CD4-positive, alpha-beta T cell treated with Interleukin-21 for 1 hour (primary cell): ENCODE measurements at places on chromosomes 4 and X.

- DNase-seq: no peak
Observed at GRCh38 chr4:18666322-18666721, 644.8 kb upstream of the LCORL start.

DNA sequence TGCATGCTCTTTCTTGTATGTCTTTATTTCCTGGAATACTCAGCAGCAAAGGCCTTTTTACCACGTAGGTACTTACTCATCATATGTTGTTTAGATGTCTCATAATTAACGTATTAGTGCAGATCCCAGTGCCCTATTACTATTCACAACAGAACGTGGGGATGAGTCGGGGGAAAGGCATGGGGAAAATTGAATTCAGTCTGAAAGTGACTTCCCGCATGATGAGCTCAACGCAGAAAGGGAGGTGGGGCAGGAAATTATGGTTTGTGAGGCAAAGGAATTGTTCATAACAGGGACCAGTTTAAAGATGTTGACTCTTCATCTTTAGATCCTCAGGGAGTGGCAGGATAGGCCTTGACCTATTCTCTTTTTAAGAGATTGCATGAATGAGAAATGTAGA lies 2.0 kb upstream of the TMPRSS11D start:
- no peak for DNase-seq

DNA sequence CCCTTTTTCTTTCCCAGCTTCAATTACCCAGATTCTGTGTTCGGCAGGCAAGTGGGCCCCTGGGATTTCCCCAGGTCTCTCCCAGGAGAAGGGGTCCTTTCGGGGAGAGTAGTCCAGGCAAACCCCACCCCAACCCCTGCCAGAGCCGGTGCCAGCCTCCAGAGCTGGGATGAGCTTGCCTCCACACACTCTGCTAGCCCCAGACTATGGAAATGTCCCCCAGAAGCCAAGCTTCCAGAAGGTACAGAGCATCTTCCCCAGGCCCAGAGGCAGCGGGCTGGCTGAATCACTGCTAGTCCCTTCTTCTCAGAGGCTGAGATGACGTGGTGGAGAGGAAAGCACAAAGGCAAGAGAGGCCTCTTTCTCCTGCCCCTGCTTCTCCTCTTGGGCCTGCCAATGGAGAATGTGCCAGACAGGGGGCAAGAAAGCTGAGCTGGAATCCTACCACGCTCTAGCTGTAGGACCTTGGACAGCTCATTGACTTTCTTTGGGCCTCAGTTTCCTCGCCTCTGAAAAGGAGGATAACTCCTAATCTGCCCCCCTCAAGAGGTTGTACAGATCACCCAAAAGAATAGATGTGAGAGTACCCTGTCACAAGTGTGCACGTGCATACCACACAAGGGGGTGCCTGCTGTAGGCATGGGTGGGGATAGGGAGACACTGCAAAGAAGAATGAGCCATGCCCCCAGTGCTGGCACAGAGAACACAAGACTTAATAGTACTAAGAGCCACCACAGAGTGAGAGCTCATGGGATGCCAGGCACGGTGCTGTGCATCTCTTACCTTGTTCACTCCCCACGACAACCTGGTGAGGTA lies 2.1 kb downstream of the SASH3 start:
- DNase-seq: no peak

GRCh38 chrX:148530464-148531077 lies 30.2 kb downstream of the AFF2 start:
- peak; percentile 2 for DNase-seq

GRCh38 chrX:44173219-44173618 lies 170.3 kb downstream of the EFHC2 start:
- DNase-seq: no peak

DNA sequence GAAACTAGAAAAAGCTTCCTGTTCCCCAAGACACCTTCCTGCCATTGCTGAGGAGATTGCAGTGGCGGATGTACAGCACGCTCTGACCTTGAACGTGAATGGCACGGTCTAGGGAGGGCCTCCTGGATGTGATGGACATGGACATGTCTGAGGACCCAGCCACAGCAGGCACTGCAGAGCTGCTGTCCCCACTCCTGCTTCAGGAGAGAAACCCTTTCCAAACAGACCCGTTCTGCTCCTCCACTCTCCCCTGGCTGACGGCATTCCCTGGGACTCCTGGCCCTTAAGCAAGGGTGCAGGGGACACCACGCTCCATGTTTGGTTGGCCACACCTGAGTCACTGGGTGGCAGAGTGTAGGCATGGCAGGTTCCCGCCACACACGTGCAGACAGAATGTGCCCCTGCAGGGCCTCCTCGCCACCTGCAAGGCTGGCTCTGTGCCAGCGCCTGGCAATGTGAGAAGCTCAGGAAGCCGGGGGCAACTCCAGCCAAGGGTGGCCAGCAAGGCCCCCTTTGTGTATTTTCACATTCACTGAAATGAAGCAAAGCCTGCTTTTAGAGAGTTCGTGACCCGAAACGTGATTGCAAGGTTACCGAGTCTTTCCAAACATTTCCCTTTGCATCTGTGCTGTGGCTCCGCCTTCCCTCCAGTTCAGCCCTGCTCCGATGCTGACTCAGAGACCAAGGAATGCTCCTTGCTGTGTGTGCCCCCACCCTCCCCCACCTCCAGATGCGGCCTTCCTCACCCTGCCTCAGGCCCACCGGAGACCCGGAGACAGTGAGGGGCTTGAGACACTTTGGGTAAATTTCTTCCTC lies 46.1 kb downstream of the HTRA3 start:
- DNase-seq: no peak

DNA sequence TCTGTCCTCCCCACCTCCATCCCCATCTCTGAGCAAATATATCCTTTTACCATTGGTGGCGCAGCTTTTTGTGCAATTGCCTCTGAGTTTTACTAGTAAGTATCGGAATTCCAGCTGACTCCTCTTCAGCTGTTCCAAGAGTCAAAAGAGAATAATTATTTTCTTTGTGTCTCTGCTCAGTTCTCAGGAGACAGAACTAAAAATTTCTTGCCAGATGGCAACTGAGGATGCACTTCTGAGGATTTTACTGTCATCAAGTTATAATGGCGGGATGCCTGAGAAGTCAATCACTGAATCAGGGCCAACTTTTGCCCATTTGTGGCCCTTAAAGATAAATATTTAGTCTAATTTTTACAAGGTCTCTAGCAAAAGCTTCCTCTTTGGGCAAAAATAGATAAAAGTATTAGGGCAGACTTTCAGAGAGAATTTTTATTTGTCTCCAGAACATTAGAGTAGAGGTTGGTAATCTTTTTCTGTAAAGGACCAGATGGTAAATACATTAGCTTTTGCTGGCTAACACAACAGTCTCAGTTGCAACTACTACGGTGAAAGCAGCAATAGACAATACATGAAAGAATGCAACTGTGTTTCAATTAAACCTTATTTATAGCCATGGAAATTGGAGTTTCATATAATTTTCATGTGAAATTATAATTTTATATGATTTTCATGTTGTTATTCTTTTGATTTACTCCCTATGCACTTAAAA lies 15.6 kb upstream of the ADGRA3 start:
- DNase-seq: no peak

- no peak for DNase-seq
Observed at GRCh38 chrX:118726396-118726795, 1.0 kb upstream of the IL13RA1 start.

DNA sequence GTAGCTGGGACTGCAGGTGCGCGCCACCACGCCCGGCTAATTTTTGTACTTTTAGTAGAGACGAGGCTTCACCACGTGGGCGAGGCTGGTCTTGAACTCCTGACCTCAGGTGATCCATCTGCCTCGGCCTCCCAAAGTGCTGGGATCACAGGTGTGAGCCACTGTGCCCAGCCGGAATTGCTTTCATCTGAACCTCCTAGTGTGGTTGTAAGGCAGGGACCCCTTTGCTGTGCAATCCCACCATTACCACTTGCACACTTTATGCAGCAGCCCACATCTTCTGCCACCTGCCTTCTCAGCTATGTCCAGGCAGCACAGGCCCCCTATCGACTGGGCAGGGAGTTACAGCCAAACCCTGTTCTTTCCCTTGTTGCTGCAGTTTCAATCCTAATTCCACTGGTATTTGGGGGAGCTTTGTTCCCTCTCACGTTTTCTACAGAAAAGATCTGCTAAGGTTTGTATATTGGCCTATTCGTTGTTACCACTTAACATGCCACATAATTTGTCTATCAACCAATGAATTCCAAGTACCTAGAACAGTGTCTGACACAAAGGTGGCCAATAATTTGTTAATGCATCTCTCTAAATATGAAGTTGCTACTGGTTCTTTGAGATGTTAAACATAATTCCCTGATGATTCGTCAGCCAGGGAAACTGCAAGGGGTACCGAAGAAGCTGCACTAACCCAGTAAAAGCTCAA lies 6.5 kb downstream of the RPL39 start:
- peak; percentile 58 for DNase-seq

- no peak for DNase-seq
Observed at GRCh38 chr4:113531572-113531971, 230.0 kb downstream of the CAMK2D start.

- peak; percentile 86 for DNase-seq
Observed at GRCh38 chrX:40169193-40170101, 71.7 kb upstream of the BCOR start.

DNA sequence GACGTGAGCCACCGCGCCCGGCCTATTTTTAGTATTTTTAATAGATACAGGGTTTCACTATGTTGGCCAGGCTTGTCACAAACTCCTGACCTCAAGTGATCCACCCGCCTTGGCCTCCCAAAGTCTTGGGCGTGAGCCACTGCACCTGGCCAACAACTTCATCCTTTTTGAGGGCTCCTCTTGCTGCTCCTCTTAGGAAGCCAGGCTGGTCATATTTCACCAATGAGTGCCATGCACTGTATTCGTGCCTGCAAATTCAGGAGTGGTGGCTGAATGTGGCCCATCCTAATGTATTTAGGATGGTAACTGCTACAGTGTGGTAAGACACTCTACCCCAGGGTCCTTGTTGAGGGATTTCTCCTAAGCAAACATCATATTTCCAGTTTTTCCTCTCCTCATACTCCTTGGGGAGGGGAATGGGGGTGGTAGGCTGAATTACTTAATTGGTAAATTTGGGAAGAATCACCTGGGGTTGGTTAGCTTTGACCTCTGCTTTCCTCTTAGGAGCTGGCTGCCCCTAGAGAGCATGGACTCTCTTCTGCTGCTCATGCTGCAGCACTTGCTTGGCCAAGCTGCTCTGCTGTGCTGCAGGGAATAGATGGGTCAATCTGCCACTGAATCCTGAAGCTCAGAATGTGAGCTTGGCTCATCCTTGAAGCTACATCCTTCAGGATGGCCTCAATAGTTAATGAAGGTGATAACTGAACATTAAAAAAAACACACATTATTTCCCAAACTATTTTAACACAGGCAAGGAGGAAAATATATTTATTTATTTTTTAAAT lies 167.4 kb downstream of the HS3ST1 start:
- no peak for DNase-seq

DNA sequence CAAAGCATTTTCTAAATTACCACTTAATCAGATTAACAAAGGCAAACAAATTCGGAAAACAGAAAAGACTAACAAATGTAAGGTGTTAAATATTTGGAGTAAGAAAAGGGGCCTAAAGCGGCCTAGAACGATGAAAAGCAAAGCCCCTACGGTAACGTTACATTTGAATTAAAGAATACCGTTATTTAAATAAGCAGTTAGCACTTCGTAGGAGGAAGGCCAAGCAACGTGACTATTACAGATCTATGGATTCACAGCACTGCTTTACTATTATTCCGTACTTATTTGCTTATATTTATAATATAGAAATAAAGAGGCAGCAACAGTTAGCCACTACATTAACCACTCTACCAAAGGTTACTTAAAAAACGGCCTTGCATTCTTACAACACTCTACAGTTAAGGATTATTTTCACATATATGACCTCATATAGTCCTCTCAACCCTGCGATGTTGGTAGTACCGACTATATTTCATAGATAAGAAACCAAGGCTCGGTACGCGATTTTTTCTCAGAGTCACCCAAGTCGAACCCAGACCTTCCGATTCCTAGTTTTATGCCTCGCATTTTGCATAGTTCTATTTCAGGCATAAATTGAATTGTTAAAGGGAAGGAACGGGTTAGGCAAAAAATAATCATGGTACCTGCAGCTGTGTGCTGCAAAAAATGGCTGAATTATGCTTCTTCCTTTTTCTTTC lies 2.9 kb downstream of the KLHL15 start:
- no peak for DNase-seq

- no peak for DNase-seq
Observed at GRCh38 chr4:119498527-119498926, 130.1 kb downstream of the PDE5A start.

DNA sequence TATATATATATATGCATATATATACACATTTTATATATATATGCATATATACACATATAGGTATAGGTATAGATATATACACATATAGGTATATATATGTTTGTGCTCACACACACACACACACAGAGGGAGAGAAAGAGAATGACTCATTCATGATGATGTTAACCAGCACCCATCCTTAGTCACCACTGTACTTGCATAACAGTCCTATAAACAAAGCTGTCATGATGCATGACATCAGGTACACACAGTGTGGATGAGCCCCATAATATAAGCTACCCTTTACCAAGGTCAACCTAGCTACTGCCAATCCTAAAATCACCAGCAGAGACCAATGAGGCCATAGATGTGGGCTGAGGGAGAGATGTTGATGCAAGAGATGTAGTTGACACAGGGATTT lies 1408.0 kb downstream of the RAPGEF2 start:
- no peak for DNase-seq

GRCh38 chrX:41116948-41117347 lies 31.7 kb downstream of the USP9X start:
- peak; percentile 64 for DNase-seq

DNA sequence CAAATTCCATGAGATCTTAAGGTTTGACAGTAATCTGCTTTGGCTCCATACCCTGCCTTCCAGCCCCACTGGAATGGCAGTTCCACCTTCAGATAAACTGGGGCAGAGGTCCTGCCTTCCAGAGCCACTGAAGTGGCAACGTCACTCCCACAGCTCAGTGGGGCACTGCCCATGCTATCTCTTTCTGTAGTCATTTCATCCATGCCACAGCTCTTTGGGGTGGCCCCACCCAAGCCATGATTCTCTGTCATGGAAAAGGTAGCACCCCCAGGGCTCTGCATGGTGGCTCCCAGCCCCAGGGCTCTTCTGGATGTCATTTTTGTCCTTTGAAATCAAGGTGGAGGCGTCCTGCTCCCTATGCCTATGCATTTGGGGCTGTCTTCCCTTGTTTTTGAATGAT lies 596.5 kb downstream of the SPOCK3 start:
- no peak for DNase-seq

DNA sequence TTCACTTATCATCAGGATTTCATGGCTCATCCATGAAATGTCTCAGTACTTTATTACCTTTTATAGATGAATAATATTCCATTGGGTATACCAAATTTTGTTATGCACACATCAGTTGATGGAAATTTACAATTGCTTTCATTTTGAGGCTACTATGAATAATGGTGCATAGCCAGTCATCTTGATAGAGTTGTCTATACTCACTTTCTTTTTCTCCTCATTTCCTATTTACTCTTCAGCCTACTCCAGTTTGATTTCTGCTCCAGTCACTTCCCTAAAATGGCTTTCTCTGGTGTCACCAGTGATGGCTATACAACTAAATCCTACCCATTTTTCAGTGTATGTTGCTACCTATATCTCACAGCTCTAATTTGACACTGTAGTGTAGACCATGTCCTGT lies 743.5 kb upstream of the MAGEB2 start:
- no peak for DNase-seq
